ENCODE measurements at places on chromosomes 6 and 20.

DNA sequence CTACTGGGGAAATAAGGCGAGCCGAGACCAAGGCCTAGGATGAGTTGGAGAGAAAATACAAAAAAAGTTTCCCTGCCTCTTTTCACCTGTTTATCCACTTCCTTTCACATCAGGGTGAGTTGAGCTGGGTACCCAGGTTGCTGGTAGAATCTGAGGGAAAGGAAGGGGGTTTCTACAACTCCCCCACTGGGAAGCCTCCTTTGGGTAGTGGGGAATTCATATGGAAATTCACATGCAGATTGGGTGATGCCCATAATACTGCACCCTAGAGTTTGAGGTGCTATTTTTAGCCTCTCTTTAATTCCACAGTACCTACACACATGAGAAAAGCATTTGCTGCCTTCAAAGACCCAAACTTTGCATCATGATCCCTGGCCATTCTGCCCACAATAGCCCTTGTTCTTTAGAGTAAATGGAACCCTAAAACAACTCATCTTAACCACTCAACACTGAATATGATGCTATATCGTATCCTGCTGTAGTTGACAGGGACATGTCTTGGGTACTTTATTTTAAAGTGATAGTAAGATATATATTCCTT lies 2.7 kb downstream of the OSTM1 start:
- DNase-seq = no peak

DNA sequence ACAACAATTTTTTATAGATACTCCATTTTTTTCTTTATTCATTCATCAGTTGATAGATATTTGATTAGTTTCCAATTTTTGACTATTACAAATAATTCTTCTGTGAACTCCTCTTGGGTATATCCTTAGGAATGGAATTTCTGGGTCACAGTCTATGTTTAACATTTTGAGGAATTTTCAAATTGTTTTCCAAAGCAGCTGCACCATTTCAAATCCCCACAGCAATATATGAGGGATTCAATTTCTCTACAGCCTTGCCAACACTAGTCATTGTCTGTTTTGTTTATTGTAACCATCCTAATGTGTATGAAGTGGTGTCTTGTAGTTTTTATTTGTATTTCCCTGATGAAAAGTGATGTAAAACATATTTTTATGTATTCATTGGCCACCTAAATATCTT lies 320.3 kb upstream of the DEFB112 start:
- no peak for DNase-seq

- no peak for DNase-seq
These were observed 184.3 kb downstream of the ZNF217 start for GRCh38 chr20:53409447-53409717.

DNA sequence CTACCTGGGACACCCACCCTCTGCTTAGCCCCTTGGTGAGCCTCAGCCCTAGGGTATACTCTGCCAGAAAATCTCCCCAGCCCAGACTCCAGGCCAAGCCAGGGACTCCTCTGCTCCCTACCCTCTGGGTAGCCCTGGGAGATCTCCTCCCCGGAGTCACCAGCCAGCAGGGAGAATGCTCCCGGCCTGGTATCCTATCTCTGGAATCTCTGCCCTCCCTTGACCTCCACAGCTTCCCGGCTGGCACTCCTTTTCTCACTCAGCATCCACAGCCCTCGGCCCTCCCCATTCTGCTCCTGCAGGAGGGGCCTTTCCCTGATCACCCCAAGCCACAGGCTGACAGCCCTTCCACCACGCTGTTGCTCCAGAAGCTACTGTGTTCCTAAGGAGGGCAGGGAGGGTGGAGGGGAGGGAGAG lies 22.6 kb downstream of the NOL4L start:
- DNase-seq = no peak

GRCh38 chr6:39087197-39087596 lies 27.8 kb downstream of the SAYSD1 start:
- DNase-seq = no peak

DNA sequence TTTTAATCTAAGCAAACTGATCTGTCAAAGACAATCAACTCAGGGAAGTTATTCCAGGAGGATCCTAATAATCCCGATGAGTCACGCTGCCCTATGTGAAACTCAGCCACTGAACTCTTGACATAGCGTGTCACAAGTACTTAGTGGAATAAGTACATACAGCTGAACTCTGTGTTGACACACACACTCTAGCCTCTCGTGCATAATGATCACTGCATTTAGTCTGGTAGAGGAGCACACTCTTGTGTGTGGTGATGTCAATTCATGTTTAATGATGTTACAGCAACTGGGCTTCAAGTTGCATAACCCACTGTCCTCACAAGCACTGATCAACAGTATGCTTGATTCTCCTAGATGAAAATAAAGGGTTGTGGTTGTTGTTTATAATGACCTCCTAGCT lies 148.3 kb downstream of the HACE1 start:
- DNase-seq = peak; percentile 84

DNA sequence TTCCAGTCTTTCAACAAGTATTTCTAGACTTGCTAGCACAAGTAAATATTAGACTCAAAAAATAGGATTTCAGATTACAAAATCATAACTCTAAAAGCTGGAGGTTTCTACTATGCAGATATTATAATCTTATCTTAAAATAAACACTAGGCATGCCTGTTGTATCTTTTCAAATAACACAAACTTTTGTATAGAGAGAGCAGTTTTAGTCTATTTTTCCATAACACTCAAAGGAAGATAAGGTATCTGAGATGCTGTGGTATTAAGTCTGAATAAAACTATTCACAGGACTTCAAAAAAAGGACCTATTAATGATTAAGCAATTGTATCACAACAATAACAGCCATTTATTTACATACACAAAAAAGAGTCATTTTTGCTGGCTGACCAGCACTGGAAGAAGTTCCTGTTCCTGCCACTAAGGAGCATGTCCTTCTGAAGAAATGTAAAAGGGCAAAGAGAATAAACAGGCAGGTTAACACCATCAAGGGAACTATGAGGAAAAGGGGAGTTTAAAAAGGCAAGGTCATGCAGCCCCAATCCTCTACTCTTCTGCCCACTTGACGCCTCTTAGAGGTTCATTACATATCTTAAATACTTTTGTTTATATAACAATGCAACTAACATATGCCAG lies 39.4 kb downstream of the REPS1 start:
- no peak for DNase-seq

GRCh38 chr6:112310439-112311125 lies 36.5 kb upstream of the RFPL4B start:
- DNase-seq = no peak

DNA sequence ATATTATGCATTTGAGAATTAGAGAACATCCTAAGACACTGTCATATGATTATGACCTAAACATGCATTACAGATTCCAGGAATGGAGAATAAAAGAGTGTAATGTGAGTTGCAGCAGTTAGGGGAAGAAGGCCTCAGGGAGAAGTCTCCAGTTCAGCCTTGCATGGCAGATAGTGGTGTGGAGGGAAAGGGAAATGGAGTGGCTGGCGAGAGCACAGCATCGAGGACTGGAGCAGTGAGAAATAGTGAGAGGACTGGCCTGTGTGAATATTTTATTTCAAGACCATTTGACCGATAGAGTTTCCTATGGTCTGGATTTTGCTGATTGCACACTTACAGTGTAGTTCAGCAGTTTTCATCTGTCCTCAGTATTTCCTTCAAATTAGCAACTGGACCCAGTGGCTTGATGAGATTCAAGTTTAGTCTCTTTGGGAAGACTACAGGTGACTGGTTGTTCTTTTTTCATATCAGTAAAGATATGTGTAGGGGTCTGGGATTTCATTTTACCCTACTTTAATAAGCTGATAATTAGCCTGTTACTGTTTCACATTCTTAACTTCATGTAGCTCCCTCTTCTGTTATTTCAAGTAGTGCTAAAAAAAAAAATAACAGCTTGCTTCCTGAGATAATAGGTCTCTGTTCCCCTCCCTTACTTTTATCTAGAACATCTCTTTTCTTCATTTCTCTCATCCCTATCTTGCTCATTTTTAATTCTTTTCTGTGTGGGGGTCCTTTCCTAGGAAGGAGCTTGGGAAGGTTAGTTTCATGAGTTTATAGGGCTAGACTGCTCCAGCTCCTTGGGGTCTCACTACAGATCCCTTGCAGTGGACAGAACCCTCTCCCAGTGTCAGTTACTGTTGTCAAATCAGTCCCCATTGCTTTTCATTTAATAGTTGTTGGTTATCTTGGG lies 27.9 kb downstream of the BLTP3A start:
- no peak for DNase-seq

- no peak for DNase-seq
These were observed 46.6 kb downstream of the CLIC5 start for GRCh38 chr6:45969026-45969425.

- DNase-seq = no peak
These were observed 49.1 kb downstream of the SYTL3 start for GRCh38 chr6:158698931-158699330.

DNA sequence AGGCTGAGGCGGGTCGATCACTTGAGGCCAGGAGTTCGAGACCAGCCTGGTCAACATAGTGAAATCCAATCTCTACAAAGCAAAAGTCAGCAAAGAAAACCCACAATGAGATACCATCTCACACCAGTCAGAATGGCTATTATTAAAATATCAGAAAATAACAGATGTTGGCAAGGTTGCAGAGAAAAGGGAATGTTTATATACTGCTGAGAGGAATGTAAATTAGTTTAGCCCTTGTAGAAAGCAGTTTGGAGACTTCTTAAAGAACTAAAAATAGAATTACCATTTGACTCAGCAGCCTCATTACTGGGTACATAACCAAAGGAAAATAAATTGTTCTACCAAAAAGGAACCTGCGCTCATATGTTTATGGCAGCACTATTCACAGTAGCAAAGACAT lies 16.7 kb upstream of the GCM1 start:
- no peak for DNase-seq

GRCh38 chr6:144279484-144280150 lies 5.5 kb upstream of the UTRN start:
- no peak for DNase-seq

- no peak for DNase-seq
These were observed 790.9 kb downstream of the TFAP2A start for GRCh38 chr6:9623985-9624384.

- DNase-seq = no peak
These were observed 37.2 kb upstream of the TRIM27 start for GRCh38 chr6:28960846-28961500.

GRCh38 chr20:62475027-62475771 lies 596 bp downstream of the GATA5 start:
- no peak for DNase-seq

- DNase-seq = no peak
These were observed 67.1 kb downstream of the HDGFL1 start for GRCh38 chr6:22636452-22636851.

- no peak for DNase-seq
These were observed 67.5 kb upstream of the PBOV1 start for GRCh38 chr6:138285800-138286199.

- DNase-seq = peak; percentile 23
These were observed 155.1 kb upstream of the ENPP5 start for GRCh38 chr6:46325561-46326530.

- DNase-seq = no peak
These were observed 13.6 kb upstream of the GPRC6A start for GRCh38 chr6:116842459-116842858.

DNA sequence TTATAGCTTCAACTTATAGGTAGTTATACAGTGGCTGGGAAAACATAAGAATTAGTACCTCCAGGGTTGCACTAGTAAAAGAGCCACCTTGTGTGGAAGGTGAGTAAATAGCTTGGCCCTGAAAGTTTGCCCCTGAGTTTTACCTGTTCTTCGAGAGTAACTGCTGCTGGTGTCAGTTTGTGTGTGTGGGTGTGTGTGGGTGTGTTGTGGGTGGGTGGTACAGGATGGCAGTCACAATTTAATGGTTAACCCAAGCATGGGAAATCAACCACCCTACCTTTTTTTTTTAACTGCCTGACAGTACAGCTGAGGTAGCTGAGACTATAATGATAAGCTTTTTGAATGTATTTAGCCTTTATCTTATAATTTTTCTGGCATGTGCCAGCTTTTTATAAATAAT lies 137.3 kb downstream of the STXBP5 start:
- peak; percentile 7 for DNase-seq

DNA sequence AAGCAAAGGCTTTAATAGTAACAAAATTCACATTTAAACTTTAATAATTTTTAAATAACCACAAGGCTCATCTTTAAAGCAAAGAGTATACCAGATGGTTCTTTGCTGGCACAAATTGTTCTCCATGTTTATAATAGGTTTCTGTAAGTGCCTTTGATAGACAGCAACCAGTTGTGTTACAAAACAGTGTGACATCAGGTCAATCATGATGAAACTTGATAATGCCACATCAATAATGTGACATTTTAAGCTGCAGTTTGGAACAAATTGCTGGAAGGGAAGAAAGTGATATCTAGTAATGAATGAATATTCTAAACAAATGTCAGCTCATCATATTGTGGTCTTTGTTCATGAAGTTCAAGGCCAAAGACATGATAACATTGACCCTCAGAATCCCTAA lies 87.5 kb upstream of the MEI4 start:
- DNase-seq = no peak

GRCh38 chr6:129686941-129687627 lies 22.9 kb downstream of the ARHGAP18 start:
- DNase-seq = no peak

GRCh38 chr20:39270837-39271604 lies 308.9 kb downstream of the DHX35 start:
- peak; percentile 47 for DNase-seq

DNA sequence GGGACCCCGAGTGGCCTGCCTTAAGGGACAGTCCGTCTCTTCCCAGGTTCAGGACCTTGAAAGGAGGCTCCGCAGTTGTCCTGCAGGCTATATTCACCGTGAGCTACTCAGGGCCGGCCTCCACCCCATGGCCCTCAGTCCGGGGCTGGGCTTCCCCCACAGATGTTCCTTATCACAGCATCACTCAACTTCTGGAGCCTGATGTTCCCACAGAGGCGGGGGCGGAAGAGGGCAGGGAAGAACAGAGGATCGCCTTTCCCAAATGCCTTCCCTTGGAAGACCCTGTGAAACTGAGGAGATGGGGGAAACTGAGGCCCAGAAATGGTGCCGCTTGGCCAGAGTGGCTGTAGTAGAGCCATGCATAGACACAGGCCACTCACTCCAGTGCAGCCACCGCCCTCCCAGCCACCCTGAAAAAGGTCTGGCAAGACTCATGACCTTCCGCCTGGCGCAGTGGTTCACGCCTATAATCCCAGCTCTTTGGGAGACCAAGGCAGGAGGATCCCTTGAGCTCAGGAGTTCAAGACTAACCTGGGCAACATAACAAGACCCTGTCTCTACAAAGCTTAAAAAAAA lies 4.3 kb upstream of the COX4I2 start:
- DNase-seq = peak; percentile 41

- no peak for DNase-seq
These were observed 81.6 kb upstream of the PMEPA1 start for GRCh38 chr20:57791178-57791962.

- peak; percentile 24 for DNase-seq
These were observed 51.6 kb downstream of the CYP24A1 start for GRCh38 chr20:54122189-54122588.

- DNase-seq = no peak
These were observed 224.4 kb downstream of the OGFRL1 start for GRCh38 chr6:71513036-71513435.
